Bronchial smooth muscle cell (primary cell): ENCODE measurements at places on chromosomes 6 and 20. TPM values are rescaled to one million over a fixed set of nuclear protein-coding genes. Genes with fewer than 3 reads are reported as not detected.

Gene RGS19
- total RNA-seq, result 5.4 and 5.8 TPM in 2 replicates

Gene METTL24
- total RNA-seq, result 0.16 and 0.43 TPM in 2 replicates

Gene FKBP1A
- 119 and 123 TPM in 2 replicates for total RNA-seq

Gene DSP
- 0.16 and 0.86 TPM in 2 replicates for total RNA-seq

Gene PSORS1C2
- total RNA-seq, result not detected in 2 replicates

Gene MOXD1
- 21.6 and 71.6 TPM in 2 replicates for total RNA-seq

Gene TMEM217
- 1.3 and 2.0 TPM in 2 replicates for total RNA-seq

Gene CENPW
- 2.8 and 9.3 TPM in 2 replicates for total RNA-seq

Gene KIAA1755
- 3.3 and 4.1 TPM in 2 replicates for total RNA-seq

Gene SLC17A3
- not detected in 2 replicates for total RNA-seq

Gene SAMHD1
- 29.6 and 29.8 TPM in 2 replicates for total RNA-seq

Gene GFRA4
- total RNA-seq, result not detected in 2 replicates

Gene CD83
- total RNA-seq, result 1.9 and 2.5 TPM in 2 replicates

Gene LIN28B
- not detected in 2 replicates for total RNA-seq

Gene SPTLC3
- 4.6 and 13.4 TPM in 2 replicates for total RNA-seq

Gene PLEKHG1
- 0.32 and 3.3 TPM in 2 replicates for total RNA-seq

Gene GHRH
- total RNA-seq, result not detected in 2 replicates
